ENCODE measurements at places on chromosomes 12 and 14.

DNA sequence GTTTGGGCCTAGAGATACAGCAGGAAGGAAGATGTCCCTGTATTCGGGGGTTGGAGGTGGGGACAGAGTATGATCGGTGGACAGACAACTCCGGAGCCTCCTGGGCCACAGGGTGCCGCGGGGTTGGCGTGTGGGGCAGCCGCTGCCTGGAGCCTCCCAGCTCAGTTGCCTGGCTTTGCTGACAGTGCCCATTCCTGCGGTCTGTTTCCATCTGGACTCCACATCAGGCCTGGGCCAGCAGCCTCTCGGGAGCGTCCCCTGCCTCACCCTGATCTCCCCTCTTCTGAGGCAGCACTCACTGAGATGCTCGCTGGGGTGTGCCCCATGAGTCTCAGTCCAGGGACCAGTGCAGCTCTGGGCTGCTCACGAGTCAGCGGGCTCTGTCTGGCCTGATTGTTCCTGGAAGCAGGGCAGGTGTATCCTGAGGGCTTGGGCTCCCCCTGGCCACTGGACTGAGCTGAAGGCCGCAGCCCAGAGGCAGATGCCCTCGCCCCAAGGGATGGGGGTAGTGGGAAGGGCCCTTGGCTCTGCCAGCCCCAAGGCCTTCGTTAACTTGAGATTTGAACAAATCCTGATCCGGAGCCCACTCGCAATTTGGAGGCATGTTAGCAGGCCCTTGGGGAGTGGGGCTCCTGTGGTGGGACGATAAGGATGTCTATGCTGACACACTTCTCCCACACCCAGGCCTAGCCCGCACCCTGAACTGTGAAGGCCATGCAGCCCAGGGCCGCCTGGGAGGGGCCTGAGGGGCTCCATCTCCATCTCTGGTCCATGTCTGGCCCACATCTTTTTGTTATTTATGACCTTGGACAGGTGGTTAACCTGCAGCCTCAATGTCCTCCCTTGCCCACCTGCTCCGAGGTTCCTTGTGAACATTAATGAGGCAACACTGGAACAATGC lies 7.5 kb downstream of the HIP1R start:
- no peak for DNase-seq

- DNase-seq, result no peak
Measured at GRCh38 chr12:5509102-5509501, 77.2 kb downstream of the NTF3 start.

DNA sequence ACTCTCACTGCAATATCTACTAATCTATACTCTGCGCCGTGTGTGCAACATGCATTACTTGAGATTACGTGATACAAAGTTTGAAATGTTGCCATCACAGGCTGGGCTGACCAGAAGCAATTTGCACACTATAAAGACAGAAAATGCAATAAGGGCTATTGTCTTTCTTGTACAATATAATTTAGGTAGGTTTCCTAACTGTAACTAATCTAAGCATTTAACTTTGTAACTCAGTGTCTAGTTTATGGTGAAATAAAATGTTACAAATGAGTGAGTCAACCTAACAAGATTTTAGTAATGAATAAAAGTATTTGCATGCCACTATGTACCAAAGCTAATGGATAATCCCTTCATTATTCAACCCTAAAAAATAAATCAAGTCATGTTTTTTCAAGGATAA lies 57.8 kb downstream of the LRP6 start:
- DNase-seq, result no peak

- DNase-seq, result no peak
Measured at GRCh38 chr14:68820536-68820935, 27.7 kb upstream of the ZFP36L1 start.

DNA sequence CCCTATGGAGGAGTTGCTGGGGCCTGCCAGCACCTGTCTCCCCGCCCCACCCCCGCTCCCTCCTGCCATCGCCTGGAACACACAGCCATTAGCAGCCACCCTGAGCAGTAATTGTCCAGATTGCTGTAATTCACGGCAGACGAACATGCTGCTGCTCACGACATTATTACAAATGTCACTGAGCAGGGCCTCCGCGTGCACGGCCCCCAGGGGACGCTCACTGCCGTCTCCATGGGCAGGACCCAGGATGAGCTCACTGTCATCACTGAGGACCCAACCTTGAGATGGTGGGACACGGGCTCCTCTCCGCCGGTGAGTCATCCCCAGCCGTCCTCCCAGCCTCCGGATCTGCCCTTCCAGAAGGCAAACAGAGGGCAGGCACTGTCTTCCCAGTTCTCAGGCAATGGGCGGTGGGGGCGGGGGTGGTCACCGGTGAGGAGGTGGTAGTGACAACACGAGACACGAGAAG lies 100.4 kb downstream of the RFLNA start:
- DNase-seq, result no peak

GRCh38 chr12:81797100-81797499 lies 38.0 kb upstream of the PPFIA2 start:
- DNase-seq, result no peak

- no peak for DNase-seq
Measured at GRCh38 chr12:51675071-51675803, 84.2 kb downstream of the SCN8A start.

DNA sequence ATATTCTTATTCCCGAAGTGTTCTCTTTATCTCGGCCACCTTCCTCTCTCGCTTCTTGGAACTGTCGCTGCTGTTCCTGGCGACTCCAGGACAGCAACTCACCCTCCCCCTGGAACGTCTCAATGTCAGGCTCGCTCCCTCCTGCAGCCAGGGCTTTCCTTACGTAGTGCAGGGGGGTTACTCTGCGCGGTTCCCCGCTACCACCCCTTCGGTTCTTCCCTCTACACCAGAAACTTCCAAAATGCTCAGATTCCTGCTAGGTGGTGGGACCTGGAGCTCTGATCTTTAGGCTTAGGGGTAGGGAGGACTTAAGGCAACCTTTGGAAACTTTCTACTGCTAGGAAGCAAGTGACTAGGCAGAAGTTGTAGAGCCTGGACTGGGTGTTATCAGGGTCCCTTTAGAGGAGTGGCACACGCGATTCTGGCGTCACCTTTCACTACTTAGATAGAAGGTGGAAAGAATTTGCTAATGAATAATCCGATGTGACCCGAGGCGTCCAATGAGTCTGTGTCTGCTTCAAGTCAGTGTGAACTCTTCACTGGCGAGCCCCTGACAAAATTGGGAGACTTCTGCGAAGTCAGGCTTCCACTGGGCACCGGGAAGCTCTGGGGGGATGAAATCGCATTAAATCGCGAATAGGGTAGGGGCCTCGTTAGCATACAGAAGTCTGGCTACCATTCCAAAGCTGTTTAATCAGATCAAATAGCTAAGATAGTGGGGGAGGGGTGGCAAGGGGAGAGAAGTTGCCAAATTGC lies 900 bp upstream of the DPF3 start:
- peak; percentile 34 for DNase-seq

- DNase-seq, result no peak
Measured at GRCh38 chr14:75771595-75771994, 110.5 kb downstream of the TTLL5 start.

DNA sequence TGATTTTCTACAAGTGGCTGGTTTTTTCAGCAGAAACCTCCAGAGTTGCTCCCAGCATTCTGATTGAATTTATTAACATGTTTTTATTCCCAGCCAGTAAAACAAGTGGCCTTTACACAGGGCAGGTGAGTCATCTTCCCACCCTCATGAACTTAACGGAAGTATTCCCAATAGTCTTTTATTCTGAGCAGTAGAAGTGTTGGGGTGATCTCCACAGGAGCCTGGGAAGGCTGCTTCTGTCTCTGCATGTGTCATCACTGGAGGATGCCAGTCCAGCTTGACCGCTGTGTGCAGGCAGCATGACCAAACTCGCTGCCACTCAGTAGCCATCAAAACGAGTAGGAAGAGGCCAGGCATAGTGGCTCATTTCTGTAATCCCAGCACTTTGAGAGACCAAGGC lies 13.4 kb upstream of the DNAH10 start:
- no peak for DNase-seq

DNA sequence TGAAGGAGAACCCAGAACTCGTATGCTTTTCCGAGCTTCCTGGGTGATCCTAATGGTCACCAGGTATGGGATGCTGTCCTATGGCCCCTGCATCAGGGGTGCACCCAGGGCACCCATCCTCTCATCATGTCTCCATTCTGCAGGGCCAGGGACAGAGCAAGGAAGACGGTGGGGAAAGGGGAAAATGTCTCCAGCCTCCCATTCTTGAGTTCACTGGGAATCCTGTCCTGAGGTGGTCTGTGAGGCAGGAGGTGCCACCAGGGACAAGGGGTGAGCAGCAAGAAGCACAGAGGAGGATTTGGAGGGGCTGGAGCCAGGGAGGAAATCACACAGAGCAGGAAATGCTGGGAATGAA lies 14.9 kb upstream of the SLC6A12 start:
- DNase-seq, result no peak

GRCh38 chr12:11269607-11270006 lies at the start of gene PRB3:
TSS of gene PRB3 (minus strand) at chr12:11269707. CDS start at chr12:11269669, 38 bp downstream.
- no peak for DNase-seq

- no peak for DNase-seq
Measured at GRCh38 chr14:23514644-23514957, 37.0 kb downstream of the ZFHX2 start.

- no peak for DNase-seq
Measured at GRCh38 chr14:77276295-77276935, 5.4 kb upstream of the NGB start.

GRCh38 chr14:77238996-77239395 lies 32.0 kb downstream of the NGB start:
- no peak for DNase-seq

GRCh38 chr14:50229681-50230080 lies 1.7 kb downstream of the SOS2 start:
- peak; percentile 7 for DNase-seq

DNA sequence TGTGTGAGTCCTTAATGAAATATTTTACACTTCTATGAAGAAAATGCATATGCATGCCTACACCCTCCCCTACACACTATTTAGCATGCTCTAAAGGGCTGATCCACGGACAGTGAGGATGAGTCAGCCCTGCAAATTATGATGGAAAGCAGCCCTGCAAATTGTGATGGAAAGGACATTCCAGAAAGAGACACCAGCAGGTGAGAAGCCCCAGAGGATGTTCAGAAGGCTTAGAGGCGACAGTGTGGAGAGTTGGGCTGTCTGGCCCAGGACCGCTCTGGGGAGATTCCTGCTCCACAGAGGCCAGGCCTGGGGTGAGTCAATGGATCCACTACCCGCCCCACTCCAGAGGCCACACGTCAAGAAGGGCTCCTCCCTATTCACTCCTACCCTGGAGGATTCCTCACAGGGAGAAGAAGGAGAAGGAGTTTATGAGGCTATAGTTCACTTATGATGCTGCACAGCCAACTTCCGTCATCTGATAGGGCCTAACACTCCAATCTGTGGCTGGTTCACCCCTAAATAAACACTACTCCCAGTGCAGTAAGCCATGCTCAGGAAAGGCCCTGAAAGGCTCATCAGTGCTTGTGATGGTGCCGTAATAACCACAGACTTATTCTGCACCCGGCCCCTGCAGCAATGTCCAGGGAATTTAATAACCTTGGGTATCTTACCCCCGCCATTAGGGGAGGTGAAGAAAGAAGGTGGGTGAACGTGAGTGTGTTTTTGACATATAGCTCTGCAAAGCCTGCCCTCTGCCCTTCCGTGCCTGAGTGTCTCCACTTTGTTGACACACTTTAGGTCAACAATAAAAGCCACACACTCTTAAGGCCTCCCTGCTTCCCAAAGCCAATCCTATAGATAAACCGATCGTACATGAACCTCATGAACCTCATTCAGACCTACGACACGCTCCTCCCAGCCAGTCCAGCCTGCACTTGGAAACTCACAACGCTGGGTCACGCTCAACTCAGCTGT lies 46.4 kb downstream of the CLMN start:
- no peak for DNase-seq

GRCh38 chr14:92470215-92470614 lies 43.4 kb upstream of the RIN3 start:
- DNase-seq, result no peak

DNA sequence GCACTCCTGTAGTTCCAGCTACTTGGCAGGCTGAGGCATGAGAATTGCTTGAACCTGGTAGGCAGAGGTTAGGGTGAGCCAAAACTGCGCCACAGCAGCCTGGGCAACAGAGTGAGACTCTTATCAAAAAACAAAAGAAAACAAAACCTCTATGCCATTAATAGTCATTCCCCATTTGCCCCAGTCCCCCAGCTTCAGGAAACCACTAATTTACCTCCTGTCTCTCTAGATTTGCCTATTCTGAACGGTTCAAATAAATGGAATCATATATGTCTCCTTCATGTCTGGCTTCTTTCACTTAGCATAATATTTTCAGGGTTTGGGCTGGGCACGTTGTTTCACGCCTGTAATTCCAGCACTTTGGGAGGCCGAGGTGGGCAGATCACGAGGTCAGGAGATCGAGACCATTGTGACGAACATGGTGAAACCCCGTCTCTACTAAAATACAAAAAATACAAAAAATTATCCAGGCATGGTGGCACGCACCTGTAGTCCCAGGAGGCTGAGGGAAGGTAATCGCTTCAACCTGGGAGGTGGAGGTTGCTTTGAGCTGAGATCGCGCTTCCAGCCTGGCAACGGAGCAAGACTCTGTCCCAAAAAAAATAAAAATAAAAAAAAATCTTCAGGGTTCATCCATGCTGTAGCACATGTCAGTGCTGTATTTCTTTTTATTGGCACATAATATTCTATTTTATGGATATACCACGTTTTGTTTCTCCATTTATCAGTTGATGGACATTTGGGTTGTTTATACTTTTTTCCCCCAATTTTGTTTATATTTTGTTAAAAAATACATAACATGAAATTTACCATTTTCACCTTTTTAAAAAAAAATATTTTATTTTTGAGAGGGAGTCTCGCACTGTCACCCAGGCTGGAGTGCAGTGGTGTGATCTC lies 31.9 kb downstream of the KNTC1 start:
- DNase-seq, result no peak

DNA sequence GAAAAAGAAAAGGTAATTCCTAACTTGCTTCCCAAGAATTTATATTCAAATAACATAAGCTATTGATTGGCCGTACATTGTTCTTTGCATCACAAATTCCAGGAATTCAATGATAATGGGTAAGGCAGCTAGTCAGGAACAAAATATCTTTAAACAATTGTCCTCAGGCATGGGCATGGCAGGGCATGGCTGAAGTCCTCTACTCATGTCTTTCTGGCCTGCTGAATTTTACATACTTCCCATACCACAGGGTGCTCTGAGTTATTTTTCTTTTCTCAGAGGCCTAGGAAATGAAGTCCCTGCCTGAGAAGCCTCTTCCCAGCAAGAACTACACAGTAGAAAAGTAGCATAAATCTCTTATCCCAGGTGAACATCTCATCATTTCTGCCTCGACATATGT lies 15.1 kb upstream of the DRAM1 start:
- no peak for DNase-seq

GRCh38 chr14:55401751-55402150 lies 9.9 kb downstream of the ATG14 start:
- DNase-seq, result no peak

DNA sequence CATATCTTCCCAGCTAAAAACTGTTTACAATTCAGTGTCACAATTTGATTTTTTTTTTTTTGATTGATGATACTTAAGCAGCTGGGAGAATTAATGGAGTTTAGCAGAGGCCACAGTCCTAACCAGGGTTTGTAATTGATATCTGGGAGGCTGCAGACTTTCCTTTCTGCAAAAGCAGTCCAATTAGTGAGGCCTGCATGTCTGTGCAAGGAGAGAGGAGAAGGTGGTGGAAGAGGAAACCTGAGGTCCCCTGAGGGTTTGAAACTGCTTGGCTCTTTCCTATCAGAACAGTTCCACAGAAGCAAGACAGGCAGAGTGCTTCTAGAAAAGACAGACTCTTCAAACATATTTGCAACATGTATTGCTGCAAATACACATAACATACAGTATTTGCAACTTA lies 160.8 kb upstream of the KRR1 start:
- no peak for DNase-seq

All from lung (tissue), 17 donors.